ENCODE measurements at places on chromosomes 3 and 15. TPM values are rescaled to one million over a fixed set of nuclear protein-coding genes. Genes with fewer than 3 reads are reported as not detected.

The ZIC4 gene
- 8.5 TPM for polyA plus RNA-seq

- DNase-seq: no peak
These were observed 26.3 kb upstream of the BNC1 start for GRCh38 chr15:83310521-83311456.

DNA sequence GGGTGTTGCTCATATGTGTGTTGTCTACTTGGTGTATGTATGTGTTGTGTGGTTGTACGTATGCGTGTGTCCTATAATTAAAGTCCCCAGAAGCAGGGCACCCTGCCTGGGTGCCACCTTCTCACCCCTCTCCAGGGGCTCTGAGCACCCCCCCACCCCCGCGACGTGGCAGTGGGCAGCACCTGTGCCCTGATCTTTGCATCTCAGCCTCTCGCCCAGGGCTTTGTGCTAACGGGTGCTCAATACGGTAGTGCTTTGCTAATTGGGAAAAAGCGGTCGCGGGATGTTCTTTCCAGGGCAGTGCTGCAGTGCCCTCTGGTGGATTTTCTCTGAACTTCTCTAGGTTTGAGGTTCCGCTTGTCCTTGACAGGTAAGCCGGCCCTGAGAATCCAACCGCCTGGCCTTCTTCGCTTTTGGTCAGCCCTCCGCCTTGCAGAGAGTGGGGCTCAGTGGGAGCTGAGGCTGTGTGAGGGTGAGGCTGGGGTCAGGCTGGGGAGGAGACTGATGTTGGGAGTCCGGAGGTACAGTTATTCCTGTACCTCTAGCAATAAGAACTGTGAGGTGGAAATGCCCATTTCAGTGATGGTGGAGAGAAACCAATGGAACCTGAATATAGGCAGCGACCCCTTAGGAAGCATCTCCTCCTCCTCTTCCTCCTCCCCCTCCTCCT is 17.6 kb upstream of the EPHB3 start:
- no peak for DNase-seq

The SLC6A11 gene
- polyA plus RNA-seq: 0.10 TPM

DNA sequence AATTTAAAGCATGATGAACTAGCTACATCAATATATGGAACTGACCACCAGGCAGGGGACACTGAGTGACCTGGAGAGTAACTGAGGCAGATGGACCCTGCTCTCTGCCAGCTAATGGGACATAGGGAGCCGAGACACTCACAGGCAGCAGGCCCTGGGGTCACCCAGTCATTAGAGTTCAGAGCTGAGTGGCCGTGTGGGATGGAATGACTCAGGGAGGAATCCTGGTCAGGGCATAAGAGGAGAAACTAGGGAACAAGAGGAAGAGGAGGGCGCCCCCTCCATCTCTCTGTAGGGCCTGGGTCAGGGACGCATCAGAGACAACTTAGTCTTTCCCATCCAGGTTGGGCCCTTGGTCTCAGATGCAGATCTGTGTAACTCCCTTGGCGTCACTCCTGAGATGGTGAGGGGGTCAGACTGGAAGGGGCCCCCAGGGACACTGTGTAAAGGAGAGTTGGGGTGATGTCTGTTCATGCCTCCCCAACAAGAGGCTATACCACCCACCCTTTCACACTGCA is 39.8 kb downstream of the CCDC12 start:
- DNase-seq: no peak

GRCh38 chr3:123819949-123820348 is 64.2 kb downstream of the MYLK start:
- no peak for DNase-seq

All from forelimb muscle (tissue), 1 donor.